ENCODE measurements at places on chromosomes 2 and 18.

DNA sequence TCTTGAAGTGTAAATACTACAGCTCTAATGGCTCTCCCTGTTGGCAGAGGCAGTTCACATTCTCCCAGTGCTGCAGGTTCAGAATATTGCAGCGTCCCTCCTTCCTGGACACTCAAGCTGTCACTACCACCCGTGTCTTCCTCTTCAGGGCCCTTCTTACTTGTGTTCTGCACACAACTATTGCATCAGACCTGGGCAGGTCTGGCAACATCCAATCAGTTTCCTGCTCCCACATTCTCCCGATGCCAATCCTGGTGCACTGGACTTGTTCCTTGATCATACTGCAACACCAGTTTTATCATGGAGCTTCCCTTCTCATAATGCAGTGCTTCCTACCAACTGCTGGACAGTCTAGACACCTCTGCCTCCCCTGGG lies 161.5 kb downstream of the CAPN13 start:
- no peak for DNase-seq

- DNase-seq = no peak
Measured at GRCh38 chr2:80269806-80270205, 34.7 kb downstream of the LRRTM1 start.

GRCh38 chr18:74996996-74997395 lies 211.9 kb downstream of the PTGR3 start:
- DNase-seq = no peak

DNA sequence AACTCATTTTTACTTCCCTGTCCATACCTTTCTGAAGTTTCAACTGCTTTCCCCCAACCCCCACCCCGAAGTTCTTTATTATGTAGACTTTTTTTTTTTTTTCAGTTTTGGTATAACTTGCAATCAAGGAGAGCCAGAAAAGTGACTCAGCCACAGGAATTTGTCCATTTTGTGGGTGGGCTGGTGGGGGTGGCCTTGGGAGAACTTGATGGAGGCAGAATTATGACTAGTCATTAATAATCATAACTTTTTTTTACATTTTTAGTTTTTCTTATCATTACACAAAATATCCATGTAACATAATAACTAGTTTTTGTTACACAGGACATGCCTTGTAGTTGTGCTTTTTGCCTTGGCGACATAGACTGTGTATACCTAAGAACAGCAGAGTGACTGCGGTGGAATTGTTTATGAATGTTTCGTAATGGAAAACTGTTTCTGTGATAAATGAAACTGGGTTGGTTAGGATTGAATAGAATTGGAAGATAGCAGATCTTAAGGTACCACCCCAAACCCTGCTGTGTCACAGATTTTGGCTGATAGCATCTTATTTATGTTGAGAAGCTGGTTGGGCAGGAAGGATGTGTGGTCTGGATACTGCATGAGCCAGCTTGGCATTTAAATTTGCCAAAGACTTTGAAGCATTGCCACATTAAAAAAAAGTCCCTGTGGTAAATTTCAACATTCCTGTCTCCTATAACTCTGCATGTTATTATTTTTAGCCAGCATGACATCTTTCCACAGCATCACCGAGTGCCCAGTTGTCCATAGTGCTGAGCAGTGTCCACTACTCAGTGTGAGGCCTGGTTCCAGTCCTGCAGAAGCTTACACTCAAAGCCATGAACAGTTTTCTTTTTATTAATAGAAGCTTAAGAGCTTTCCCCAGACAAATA lies 30.7 kb downstream of the LYPD6B start:
- no peak for DNase-seq

DNA sequence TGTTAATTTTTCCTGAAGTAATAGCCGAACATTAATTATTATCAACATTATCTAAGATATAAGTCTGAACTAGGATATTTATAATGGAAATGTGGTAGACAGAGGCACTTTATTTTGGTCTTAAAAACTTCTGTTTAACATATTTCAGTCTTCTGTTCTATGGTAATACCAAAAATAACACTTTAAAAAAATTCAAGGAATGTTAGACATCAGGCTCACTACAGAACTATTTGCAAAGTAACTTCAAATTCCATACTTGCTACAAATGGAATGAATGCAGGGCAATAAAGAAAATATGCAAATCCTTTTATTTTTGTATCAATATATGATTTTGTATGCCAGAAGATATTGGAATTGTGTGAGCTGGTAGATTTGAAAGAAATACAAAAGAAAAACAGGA lies 345.5 kb upstream of the DSEL start:
- no peak for DNase-seq

DNA sequence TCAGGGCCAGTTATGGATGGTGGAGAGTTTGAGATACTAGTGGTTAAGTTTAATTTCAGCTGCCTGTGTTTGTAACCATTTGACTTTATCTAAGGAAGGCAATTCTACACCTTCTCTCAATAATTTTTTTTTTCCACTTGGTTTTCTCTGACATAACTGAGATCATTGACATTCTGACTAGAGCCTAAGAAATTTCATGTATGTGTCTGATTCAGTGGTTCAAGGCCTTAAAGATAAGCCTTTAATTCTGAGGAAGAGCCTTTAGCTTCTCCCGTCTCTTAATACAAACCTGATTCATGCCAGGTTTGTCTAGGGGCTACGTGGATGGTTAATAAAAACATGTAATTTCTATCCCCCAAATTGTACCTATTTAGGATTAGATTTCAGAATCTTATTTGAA lies 971.4 kb downstream of the DPP10 start:
- no peak for DNase-seq

GRCh38 chr18:68244786-68245185 lies 470.1 kb downstream of the TMX3 start:
- no peak for DNase-seq

GRCh38 chr2:120531365-120531764 lies 185.4 kb downstream of the INHBB start:
- no peak for DNase-seq

- no peak for DNase-seq
Measured at GRCh38 chr2:38836791-38837190, 38.9 kb downstream of the DHX57 start.

DNA sequence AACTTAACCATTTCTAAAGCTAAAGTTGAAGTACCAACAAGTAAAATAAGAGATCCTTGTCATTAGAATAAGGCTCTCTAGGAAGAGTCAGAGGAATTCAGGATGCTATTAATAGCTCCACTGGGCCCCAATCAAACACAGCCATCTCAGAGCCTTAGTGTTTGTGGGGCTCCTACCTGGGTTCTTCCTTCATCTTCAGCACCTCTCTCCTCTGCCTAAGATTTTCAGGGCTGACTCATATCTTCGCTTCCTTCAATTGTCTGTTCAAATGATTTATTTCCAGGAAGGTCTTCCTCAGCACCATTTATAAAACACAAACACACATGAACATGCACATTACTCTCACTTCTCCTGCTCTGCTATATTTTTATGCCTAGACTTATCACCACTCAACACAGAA lies 119.5 kb downstream of the COL6A3 start:
- DNase-seq = no peak

GRCh38 chr2:187525163-187525900 lies 28.9 kb downstream of the TFPI start:
- DNase-seq = no peak

DNA sequence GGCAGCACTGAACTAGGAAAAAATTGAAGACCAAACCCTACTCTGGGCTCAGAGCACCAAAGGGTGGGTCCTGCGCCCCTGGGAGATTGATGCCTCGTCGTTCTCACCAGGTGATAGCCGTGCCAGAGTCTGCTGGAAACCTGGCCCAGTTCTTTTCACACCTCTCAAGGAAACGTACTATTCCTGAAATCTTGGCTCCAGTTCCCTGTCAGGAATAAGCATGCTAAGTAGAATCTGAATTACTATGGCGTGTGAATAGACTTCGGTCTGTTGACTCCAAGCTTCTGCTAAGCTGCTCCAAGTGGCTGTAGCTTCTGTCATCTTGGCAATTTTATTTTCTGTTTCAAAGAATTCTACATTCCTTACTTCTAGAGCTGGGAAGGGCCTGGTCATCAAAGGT lies 75.4 kb downstream of the MARCHF4 start:
- DNase-seq = no peak

DNA sequence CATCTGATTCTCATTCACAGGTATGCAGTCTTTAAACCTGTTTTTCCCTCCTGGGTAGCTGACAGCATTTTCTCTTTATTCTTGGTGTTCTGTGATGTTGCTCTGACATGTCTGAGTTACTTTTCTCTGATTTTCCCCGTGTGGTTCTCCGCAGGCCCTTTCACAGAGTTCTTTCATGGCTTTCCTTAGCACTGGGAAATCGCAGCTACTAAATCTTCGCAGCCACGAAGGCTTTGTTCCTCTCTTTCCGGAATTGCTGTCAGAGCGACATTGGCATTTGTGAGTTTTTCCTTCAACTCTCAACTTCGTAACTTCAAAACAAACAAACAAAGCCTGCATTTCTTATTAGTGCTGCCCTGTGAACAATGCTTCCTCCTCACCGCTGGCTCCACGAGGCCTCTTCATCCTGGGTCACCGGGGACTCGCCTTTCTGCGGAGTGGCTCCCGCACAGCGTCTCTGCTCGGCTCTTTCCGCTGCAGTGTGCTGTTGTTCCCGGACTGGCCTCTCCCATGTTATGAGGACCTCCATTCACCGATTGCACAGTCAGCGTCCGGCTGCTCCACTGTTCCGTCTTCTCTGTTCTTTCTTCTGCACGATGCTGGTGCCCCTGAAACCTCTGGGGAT lies 16.1 kb downstream of the COLEC11 start:
- DNase-seq = no peak

DNA sequence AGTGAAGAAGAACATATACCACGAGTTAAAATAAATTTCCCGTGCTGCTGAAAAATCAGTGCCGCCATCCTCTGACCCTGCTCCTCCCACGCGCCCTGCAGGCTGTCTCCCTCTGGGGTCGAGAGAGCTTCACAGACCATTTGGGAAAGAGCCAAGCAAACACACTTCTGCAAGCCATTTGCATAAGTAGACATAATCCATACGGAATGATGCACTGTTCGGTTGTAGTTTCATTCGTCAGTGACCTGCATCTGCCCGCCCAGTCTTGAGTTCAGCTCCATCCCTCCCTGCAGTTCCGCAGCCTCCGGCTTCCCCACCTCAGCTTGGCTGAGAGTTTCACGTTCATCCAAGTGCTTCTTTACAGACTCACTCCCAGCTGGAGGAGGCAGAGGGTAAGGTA lies 69.6 kb downstream of the TRAPPC12 start:
- no peak for DNase-seq

DNA sequence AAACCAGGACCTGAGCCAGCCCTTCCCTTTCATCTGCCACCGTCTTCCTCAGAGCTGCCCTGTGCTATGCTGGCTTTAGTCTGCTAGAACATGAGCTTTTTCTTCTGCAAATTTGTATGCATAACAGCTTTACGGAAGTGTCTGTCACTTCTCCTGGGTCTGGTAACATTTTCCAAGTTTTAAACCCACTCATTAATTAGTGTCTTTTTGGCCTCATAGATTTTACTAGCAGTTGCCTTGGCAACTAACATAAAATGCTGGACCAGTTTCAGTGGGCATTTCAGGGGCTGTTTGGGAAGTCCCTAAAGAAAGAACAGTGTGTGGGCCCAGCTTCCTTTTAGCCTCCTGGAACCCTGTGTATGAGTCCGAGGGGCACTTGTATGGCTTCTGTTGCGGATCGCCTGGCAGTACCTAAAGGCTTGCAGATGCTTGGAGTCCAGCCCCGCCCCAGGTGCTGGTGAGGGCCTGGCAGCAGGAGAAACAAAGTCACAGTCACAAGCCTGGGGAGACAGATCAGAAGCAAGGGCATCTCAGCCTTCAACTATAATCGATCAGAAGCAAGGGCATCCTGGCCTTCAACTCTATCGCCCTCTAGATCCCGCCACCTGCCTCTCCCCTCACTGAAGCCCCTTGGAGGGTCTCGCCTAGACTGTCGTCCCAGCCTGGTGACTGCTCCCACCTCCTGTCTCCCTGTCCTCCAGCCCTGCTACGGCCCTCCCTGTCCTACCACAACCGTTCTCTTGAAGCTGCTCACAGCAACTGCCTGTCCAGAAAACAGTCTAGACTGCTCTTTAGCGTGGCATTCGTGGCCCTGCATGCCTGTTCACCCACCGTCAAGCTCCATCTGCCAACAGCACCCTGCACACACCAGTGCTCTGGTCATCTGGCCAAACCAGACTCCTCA lies 36.8 kb upstream of the MAPRE3 start:
- DNase-seq = no peak

DNA sequence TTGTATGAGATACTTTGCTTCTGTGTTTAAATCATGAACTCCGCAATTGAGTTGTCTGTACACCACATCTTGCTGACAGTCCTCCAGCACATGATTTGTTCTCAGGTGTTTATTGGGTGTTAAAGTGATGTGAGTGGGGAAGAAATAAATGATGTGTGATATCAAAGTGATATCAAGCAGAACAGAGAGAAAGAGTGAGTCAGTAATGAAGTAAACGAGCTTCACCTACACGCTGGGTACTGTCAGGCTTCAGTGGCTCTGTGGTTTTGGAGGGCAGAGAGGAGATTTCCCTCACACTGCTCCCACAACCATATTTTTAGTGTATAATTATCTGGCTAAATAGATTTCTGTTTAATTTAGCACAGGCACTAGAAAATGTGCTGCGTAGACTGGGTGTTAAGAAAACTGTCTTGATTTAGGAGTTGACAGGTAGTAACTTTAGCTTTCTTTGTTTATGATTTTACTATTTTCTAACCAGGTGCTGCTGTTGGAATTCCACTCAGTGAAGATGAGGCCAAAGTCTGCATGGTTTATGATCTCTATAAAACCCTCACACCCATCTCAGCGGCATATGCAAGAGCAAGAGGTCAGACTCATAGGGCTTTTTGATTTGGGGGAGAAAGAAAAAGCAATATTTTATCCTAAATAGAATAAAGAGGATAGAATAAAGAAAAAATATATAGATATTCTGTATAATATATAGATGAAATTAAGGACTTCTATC lies 21.2 kb downstream of the ATIC start:
- DNase-seq = no peak

- no peak for DNase-seq
Measured at GRCh38 chr2:1132328-1132969, 181.8 kb downstream of the SNTG2 start.

DNA sequence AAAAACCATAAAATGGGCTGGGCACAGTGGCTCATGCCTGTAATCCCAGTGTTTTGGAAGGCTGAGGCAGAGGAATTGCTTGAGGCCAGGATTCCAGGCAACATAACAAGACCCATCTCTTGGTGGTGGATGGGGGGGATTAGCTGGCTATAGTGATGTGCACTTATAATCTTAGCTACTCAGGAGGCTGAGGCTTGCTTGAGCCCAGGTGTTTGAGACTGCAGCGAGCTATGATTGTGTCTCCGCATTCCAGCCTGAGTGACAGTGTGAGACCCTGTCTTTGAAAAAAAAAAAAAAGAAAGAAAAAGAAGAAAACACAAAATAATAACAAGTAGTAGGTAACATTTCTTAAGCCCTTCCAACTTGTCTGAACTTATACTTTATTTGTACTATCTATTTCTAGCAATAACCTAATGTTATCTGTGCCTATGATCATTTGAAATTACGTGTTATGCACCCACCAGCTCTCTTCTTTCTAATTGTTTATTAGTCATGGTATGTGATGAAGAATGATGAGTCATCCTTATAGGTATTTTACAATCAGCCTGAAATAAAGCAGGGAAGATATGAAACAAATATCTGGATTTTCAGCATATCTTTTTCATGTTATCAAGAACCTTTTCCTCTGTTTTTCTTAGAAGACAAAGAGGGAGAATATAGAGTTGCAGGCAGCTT lies 129.3 kb upstream of the UNC80 start:
- no peak for DNase-seq

- DNase-seq = no peak
Measured at GRCh38 chr18:9365406-9365805, 30.8 kb downstream of the TWSG1 start.

GRCh38 chr2:159287733-159288132 lies 1.2 kb upstream of the WDSUB1 start:
- no peak for DNase-seq
